ENCODE measurements at places on chromosomes 11 and 22. TPM values are rescaled to one million over a fixed set of nuclear protein-coding genes. Genes with fewer than 3 reads are reported as not detected.

RAD9A gene
- 19.3 TPM for total RNA-seq

RAC2 gene
- total RNA-seq: 180 TPM

TRIM29 gene
- total RNA-seq: not detected

TREH gene
- not detected for total RNA-seq

- DNase-seq: no peak
- no peaks in the 10 kb centered on the region for H3K36me3 ChIP-seq
- H3K4me1 ChIP-seq: peaks cover 30% of the 10 kb centered on the region
- peak overlapping the region; percentile 88 for H3K4me3 ChIP-seq
- no peaks in the 10 kb centered on the region for H3K27me3 ChIP-seq
- H3K27ac ChIP-seq: peak overlapping the region; percentile 83
Observed at GRCh38 chr11:75814363-75814676, 690 bp upstream of the UVRAG start.

- no peaks in the 10 kb centered on the region for H3K36me3 ChIP-seq
- no peaks in the 10 kb centered on the region for H3K4me1 ChIP-seq
- DNase-seq: no peak
- no peaks in the 10 kb centered on the region for H3K27me3 ChIP-seq
- no peak overlapping the region for H3K4me3 ChIP-seq
- no peak overlapping the region for H3K27ac ChIP-seq
Observed at GRCh38 chr11:119572481-119573424, 149.8 kb upstream of the THY1 start.

- DNase-seq: peak; percentile 56
- H3K27me3 ChIP-seq: no peaks in the 10 kb centered on the region
- H3K4me3 ChIP-seq: peak overlapping the region; percentile 90
- peaks cover 29% of the 10 kb centered on the region for H3K4me1 ChIP-seq
Observed at GRCh38 chr11:9461760-9462134, 935 bp downstream of the ZNF143 start.

DNA sequence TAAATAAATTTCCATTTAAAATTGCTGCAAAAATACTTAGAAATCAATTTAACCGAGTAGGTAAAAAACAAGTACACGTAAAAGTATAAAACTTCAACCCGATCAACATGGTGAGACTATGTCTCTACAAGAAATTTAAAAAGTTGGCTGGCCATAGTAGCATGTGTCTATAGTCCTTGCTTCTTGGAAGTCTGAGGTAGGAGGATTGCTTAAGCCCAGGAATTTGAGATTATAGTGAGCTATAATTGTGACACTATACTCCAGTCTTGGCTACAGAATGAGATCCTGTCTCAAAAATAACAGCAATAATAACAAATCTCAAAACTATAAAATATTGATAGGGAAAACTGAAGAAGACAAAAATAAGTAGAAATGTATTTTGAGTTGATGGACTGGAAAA is 11.1 kb downstream of the CASP4 start:
- no peak for DNase-seq
- H3K4me3 ChIP-seq: no peak overlapping the region
- peaks cover 39% of the 10 kb centered on the region for H3K36me3 ChIP-seq
- peaks cover 20% of the 10 kb centered on the region for H3K4me1 ChIP-seq

DNA sequence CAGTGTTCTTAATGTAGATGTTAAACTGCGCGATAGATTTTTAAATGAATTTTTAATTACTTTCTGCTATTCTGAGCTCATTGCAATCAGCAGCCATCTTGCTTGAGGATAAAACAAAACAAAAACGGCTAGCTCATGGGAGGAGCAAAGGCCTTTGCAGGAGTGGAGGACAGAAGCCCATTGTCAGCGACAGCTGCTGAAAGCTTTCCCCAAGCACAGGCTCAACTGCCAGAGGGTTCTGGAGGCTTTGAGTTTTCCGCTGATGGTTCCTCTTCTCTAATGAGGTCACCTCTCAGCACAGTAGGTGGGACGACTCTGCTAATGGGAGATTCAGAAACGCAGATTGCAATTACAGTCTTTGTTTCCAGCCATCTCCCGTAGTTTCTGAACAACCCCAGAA is 167.1 kb upstream of the TTC12 start:
- no peaks in the 10 kb centered on the region for H3K27me3 ChIP-seq
- no peak overlapping the region for H3K27ac ChIP-seq
- no peaks in the 10 kb centered on the region for H3K4me1 ChIP-seq
- no peaks in the 10 kb centered on the region for H3K36me3 ChIP-seq
- no peak overlapping the region for H3K4me3 ChIP-seq
- DNase-seq: no peak

DNA sequence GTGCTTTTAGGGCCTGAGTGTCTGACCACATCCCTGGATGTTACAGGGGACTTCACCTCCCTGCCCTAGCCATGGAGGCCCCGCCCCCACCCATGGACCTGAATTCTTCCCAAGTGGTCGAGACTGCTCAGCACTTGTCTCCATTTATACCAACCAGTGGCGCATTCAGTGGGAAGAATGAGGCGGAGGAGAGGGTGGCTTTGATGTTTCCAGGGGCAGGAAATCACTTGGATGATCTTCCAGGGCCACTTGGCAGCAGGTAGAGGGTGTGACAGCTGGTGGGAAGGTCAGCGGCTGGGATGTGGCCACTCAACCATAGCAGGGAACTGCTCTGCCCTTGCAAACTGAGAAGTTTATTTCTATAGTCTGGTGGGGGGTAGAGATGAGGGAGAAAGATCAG is 155.1 kb upstream of the BLID start:
- no peak for DNase-seq
- no peaks in the 10 kb centered on the region for H3K4me1 ChIP-seq
- no peak overlapping the region for H3K27ac ChIP-seq
- H3K27me3 ChIP-seq: no peaks in the 10 kb centered on the region
- H3K4me3 ChIP-seq: no peak overlapping the region

GRCh38 chr11:10356161-10356560 is 51.3 kb downstream of the ADM start:
- H3K27ac ChIP-seq: no peak overlapping the region
- no peaks in the 10 kb centered on the region for H3K27me3 ChIP-seq
- no peak for DNase-seq
- no peak overlapping the region for H3K4me3 ChIP-seq
- no peaks in the 10 kb centered on the region for H3K4me1 ChIP-seq
- no peaks in the 10 kb centered on the region for H3K36me3 ChIP-seq

DNA sequence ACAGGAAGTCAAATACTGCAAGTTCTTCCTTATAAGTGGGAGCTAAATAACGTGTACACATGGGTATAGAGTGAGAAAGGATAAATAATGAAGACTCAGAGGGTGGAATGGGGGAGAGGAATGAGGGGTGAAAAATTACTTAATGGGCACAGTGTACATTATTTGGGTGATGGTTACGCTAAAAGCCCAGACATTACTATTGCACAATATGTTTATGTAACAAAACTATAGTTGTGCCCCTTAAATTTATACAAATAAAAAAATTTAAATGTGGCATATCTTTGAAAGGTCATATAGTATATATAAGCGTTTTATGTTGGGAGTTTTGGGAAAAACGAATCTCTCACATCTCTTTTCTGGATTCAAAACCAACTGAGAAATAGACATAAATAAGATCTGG is 96.1 kb downstream of the KIF18A start:
- H3K27me3 ChIP-seq: no peaks in the 10 kb centered on the region
- no peaks in the 10 kb centered on the region for H3K4me1 ChIP-seq
- H3K36me3 ChIP-seq: no peaks in the 10 kb centered on the region
- no peak for DNase-seq
- no peak overlapping the region for H3K27ac ChIP-seq

GRCh38 chr11:92642177-92642931 is 327.1 kb upstream of the MTNR1B start:
- no peak for DNase-seq
- H3K27ac ChIP-seq: no peak overlapping the region
